ENCODE measurements at places on chromosomes 12 and 14. TPM values are rescaled to one million over a fixed set of nuclear protein-coding genes. Genes with fewer than 3 reads are reported as not detected.

Gene TWF1
- polyA plus RNA-seq: 58.6 TPM

Gene ETNK1
- 10.3 TPM for polyA plus RNA-seq

Gene C12orf42
- polyA plus RNA-seq: not detected

Gene IRF2BPL
- polyA plus RNA-seq: 65.3 TPM
